WTC11 (cell line): ENCODE measurements at places on chromosomes 11 and 22.

GRCh38 chr22:47836957-47837356, 1074.5 kb downstream of the TBC1D22A start:
- no peak for DNase-seq

GRCh38 chr11:2779981-2780849, 80.4 kb upstream of the KCNQ1OT1 start:
- DNase-seq: peak; percentile 7

- DNase-seq: no peak
Measured at GRCh38 chr11:46617972-46618314, 590 bp downstream of the ATG13 start.

DNA sequence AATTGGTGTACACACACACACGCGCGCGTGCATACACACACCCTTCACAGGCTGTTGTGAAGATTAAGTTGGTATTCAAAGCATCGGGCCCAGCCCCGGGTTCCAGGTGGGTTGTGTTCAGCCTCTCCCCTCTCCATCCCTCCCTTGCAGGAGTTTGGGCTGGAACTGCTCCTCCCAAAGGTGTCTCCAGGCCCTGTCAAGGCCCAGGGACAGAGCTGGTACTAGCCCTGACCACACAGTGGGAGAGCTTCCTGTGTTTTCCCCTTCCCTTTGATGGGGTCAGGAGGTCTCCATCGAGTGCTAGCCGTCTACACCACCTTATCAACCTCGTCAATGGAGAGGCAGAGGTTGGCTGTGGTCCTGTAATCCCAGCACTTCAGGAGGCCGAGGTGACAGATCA, 36.5 kb upstream of the CSNK1E start:
- no peak for DNase-seq

GRCh38 chr11:118924591-118925585, 838 bp downstream of the BCL9L start:
- peak; percentile 71 for DNase-seq

GRCh38 chr11:114244726-114245394, 51.3 kb upstream of the NNMT start:
- DNase-seq: no peak

- peak; percentile 85 for DNase-seq
Measured at GRCh38 chr11:116641561-116642045, 131.2 kb downstream of the BUD13 start.

- no peak for DNase-seq
Measured at GRCh38 chr11:96306600-96306932, 36.4 kb downstream of the MAML2 start.

DNA sequence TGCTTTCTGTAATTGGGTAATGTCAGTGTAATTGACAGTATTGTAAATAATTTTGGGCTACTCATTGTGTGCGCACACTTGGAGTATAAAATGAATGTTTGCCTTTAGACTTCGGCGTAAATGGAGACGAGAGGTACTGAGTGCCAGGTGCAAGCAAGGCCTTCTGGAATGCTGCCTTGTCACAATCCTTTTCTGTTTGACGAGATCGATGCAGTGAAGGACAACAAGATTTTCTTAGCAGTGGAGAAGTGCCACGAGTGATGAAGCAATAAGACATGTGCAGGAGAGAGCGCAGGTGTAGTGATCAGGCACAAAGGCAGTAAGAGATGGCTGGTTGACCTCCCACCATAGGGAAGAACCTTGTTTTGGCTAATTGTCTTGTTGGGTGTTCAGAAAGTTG, 67.5 kb downstream of the DDX10 start:
- no peak for DNase-seq

- peak; percentile 19 for DNase-seq
Measured at GRCh38 chr22:49962751-49963646, 2.4 kb downstream of the PIM3 start.

- no peak for DNase-seq
Measured at GRCh38 chr11:114166897-114167323, 107.4 kb downstream of the ZBTB16 start.

- no peak for DNase-seq
Measured at GRCh38 chr11:89433278-89433677, 57.9 kb downstream of the NOX4 start.

- DNase-seq: peak; percentile 96
Measured at GRCh38 chr11:113474362-113475159, 637 bp downstream of the DRD2 start.

- DNase-seq: no peak
Measured at GRCh38 chr22:48055827-48056226, 1293.4 kb downstream of the TBC1D22A start.

DNA sequence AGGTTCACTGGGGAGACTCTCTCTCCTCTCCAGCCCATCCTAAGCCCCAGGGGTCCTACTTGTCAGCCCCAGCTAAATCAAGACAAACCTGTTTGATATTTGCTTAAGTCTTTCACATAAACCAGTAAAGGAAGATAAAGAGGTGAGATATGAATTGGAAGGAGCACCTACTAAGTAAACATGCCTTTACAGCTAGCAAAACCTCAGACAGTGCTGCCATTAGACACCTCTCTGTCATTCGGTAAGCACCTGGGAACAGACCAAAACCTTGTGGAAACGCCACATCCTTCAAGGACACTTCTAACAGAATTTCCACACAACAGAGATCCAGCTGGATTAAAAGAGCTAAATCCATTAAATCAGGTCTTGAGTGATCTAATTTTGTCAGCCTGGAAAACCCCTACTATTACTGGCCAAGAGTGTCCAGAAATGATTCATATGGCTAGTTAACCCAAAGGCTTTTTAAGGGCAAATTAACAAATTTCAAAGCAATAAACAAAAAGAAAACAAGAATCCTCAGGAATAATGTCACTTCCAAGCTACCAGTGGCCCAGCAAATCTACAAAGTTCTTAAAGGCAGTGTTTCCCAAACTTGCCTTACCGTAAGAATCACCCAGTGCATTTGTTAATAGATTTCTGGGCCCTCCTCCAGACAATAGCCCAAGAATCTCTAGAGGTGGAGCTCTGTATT, 2.4 kb downstream of the VPS37C start:
- no peak for DNase-seq

- DNase-seq: no peak
Measured at GRCh38 chr11:87316491-87316890, 278.8 kb downstream of the TMEM135 start.

- no peak for DNase-seq
Measured at GRCh38 chr11:25953006-25953405, 378.9 kb upstream of the ANO3 start.

DNA sequence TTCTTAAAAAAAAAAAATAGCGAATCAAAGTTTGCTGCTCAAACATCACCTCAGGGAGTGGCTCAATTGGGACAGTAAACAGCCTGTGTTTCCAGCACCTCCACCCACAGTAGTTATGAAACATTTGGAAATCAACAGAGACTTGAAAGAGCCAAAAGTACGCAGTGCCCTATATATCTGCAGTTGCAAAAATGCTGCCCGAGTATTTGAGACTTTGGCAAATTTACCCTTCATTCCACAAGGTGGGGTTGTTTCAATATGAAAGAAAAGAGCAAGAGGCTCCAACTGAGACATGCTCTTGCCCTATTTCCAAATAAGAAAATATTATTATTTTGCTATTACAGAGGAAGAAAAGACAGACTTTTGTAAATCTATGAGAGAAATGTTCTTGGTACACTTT, 851.1 kb upstream of the RAG2 start:
- no peak for DNase-seq

- no peak for DNase-seq
Measured at GRCh38 chr11:43925063-43925931, 17.1 kb upstream of the C11orf96 start.

DNA sequence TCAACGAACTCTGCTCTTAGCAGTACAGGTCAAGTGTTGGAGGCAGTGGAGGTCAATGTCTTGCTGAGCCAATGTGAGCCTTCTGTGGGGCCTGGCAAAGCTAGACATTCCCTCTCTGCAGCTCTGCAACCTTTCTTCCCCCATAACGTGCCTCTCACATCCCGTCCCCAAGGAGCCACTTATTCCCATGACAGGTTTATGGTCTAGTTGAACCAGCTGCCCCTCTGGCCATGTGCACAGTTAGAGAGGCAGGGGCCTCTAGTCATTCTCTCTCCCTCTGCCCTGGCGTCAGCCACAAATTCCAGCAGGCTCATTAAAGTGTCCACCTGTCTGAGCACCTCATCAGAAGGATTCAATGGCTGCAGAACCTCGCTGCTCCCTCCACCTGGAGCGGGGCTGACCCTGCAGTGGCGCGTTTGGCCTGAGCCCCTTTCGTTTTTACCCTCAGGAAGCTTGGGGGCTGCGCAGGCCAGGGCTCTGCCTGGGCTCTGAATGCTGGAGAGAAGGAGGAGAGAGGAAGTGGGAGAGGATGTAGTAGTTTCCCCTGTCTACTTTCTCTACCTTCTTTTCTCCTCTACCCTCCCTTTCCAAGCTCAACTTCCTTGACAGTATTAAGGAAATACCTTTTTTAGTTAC, 302.1 kb upstream of the B3GAT1 start:
- DNase-seq: no peak

GRCh38 chr11:113464416-113464815, 10.8 kb downstream of the DRD2 start:
- DNase-seq: no peak

- DNase-seq: no peak
Measured at GRCh38 chr11:67409261-67409666, 5.4 kb downstream of the TBC1D10C start.

DNA sequence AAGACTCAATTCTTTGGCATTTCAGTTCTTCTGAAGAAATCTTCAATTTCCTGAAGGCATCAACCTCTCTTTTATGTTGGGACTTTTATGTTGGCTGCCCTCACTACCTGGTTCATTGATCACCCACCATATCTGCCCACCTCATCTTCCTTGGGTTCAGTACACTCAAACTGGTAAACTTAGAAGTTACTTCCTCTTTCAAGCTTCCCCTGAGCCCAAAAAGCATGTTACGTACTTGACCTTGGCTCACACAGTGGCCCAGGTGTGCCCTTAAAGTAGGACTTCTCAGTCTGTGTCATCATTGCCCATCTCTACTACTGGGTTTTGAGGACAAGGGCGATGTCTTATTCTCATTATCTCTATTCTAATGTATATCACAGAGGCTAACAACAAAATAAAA, 86.1 kb downstream of the GRIA4 start:
- no peak for DNase-seq

- DNase-seq: peak; percentile 43
Measured at GRCh38 chr22:49119551-49119952, 708.1 kb downstream of the BRD1 start.

- no peak for DNase-seq
Measured at GRCh38 chr11:115317277-115318185, 186.7 kb downstream of the CADM1 start.

GRCh38 chr22:36589856-36590255, 60.9 kb upstream of the EIF3D start:
- DNase-seq: no peak
